ENCODE measurements at places on chromosomes 7 and 10.

GRCh38 chr7:16810112-16810511 is 5.3 kb upstream of the AGR2 start:
- H3K4me1 ChIP-seq = no peaks in the 10 kb centered on the region
- no peaks in the 10 kb centered on the region for H3K36me3 ChIP-seq
- DNase-seq = no peak
- no peak overlapping the region for H3K4me3 ChIP-seq

GRCh38 chr7:155351120-155351870 is 53.6 kb downstream of the INSIG1 start:
- peaks cover 16% of the 10 kb centered on the region for H3K27me3 ChIP-seq
- no peak for DNase-seq
- H3K27ac ChIP-seq = no peak overlapping the region
- H3K4me1 ChIP-seq = no peaks in the 10 kb centered on the region

DNA sequence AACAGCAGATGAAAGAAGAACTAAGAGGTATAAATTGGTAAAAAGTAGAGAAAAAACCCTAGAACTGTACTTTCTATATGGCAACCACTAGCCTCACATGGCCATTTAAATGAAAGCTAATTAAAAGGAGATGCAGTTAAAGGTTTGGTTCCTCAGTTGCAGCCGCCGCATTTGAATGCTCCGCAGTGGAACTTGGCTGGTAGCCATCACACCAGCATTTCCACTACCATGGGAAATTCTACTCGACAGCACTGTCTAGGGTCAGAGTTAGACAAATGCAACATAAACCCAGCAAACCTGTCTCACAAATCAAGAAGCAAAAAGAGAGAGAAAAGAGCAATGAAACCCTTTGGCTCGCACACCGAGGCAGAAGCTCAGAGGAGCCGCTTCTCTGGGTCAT is 29.7 kb downstream of the VIPR2 start:
- H3K27ac ChIP-seq = no peak overlapping the region
- peaks cover 40% of the 10 kb centered on the region for H3K27me3 ChIP-seq
- no peak for DNase-seq
- H3K36me3 ChIP-seq = no peaks in the 10 kb centered on the region

- H3K4me1 ChIP-seq = no peaks in the 10 kb centered on the region
- no peak overlapping the region for H3K4me3 ChIP-seq
- H3K27ac ChIP-seq = no peak overlapping the region
- H3K36me3 ChIP-seq = no peaks in the 10 kb centered on the region
- no peak for DNase-seq
Measured at GRCh38 chr10:58164517-58164916, 103.2 kb downstream of the IPMK start.

Measured in neural crest cell (in vitro differentiated cells).